SW 1271 (cell line): ENCODE measurements at places on chromosomes 3 and 15.

- DNase-seq: no peak
These were observed 217.1 kb downstream of the GBE1 start for GRCh38 chr3:81544385-81544784.

DNA sequence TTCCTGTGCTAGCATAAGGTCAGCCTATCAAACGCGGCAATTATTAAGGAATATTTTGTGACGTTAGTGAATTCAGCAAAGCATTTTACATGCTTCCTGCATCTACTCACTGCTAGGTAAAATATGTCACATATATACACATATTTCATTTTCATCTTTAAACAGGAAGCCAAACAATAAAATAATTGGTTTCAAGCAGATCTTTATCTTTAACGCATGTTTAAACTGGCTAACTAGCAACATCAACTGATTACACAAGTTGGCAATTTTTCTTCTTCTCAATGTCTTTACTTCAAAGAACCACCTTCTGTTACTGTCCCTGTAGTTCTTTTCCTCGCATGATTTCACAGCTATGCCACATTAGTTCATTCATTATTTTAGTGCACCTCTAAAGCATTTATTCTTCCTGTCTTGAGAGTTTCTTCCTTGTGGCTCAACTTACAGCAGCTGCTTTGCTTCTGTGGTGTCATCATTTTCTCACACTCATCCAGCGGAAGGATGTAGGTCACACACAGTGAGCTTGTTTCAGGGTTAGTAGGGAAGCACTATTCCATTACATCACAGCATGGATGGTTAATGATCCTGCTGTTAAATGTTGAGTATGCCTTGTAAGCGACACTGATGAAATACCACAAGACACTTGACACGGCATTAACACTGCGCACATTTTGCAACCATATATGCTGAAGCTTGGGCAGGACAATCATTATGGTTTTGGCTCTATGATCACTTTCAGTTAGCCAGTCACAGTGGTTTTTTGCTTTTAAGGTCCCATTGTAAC lies 2.3 kb upstream of the BCHE start:
- DNase-seq: no peak

DNA sequence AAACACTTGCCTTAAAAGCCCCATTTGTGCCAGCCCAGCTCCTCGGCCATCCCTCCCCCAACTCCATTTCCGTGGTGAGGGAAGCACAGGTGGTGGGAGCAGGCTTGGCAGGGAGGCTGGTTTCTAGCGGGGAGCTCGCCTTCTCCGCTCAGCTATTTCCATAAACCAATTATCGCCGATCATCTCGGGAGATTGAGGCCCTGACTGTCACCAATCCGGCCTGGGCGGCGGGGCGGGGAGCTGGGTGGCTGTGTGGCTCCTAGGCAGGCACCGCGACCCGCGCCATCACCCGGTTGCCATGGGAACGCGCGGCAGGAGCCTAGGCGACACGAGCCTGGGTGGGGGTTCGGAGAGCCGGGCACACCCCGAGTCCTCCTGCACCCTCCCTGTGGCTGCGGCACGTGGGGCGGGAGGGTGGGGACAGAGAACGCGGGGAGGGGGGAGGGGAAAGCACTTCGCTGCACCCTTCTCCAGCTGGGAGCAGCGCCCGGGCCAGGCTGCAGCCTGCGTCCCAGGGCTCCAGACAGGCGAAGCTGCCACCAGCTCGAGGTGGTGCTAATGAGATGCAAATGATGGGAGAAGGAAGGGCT lies 9.3 kb downstream of the CCDC33 start:
- DNase-seq: no peak

GRCh38 chr3:187207624-187208023 lies 10.3 kb downstream of the RTP1 start:
- DNase-seq: no peak

DNA sequence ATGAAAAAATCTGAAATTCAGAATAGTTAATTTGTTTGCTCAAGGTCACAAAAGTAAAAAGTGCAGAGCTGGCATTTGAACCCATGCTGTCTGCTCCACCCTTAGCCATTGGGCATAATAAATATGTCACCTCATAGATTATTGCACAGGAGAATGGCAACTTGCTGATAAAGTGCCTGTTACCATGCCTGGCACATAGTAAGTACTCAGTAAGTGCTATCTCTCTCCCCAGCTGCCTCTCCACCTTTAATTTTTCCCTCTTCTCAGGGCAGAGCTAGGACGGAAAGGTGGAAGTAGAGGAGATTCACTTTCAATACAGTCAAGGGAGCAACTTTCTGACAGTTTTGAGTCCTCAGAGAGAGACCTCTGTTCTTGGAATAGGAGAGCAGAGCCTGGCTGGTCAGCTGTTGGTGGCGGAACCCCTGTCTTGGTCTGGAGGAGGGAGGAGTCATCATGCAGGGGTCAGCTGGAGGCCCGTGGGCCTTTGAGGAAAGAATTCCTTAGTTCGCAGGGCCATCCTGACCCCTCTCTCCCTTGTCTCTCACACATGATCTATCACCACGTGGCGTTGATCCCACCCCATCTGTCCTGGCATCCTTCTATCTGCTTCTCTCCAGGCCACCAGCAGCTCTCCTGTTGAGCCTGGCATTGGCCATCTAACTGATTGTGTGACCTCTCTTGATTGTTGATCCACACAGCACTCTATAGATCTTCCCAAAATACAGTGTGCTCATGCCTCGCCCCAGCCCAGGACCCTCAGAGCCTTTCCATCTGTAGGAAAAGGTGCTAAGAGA lies 149.3 kb downstream of the RPLP1 start:
- DNase-seq: no peak

DNA sequence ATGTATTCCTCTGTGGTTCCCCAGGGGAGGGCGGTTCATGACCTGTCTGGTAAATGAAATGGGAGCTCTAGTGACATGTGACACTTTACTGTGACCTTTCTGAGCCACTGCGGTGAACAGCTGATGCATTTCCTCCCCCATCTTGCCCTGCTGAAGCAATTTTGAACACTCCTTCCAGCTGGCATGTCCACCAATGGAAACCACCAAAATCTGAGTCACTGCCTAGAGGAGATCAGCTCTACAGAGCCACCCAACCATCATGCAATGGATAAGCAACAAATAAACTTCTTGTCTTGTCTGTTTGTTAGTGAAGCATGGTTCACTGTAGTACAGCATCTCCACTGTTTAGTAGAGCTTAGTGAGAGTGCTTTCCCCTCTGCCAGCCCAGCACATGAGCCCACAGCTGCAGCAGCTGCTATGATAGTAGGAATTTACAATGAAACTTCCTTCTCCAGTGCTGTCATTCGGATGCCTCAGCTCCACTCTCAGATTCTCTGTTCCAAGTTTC lies 479.4 kb downstream of the NTRK3 start:
- no peak for DNase-seq

DNA sequence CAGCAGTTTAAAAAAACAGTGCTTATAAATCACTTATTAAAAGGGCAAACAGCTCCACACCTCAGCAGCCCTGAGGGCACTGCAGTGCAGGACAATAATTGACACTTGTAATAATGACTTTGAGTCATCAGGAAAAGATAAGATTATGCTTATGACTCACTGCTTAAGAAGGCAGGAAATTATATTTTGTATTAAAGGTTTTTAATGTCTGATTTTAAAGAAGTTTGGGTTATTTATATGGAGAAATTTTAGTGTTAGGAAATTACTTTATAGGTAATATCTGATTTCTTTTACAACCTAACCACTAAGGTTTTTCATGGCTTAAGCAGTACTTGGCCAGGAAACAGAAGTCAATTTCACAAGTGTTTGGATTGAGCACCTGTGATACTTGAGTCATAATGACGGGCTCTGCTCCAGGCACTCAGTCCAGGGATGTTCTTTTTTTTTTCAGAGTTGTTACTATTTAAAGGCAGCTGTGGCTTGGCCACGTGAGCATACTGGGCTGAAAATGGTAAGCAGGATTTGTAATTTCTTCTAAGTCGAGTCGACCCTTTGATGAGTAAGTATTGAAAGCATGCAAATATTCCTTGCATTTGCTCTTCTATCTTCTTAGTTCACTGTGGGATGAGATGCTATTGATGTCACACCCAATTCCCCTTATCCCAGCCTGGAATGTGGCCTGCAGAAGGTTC lies 21.6 kb upstream of the SLC6A20 start:
- DNase-seq: peak; percentile 84

GRCh38 chr3:144114767-144115166 lies 143.1 kb downstream of the DIPK2A start:
- DNase-seq: no peak
